ENCODE measurements at places on chromosomes 6 and 20.

GRCh38 chr6:11288065-11288464 is 55.6 kb upstream of the NEDD9 start:
- DNase-seq: no peak

- DNase-seq: no peak
These were observed 12.5 kb upstream of the TREM1 start for GRCh38 chr6:41298785-41299502.

- no peak for DNase-seq
These were observed 168.1 kb upstream of the HDDC2 start for GRCh38 chr6:125469915-125470314.

DNA sequence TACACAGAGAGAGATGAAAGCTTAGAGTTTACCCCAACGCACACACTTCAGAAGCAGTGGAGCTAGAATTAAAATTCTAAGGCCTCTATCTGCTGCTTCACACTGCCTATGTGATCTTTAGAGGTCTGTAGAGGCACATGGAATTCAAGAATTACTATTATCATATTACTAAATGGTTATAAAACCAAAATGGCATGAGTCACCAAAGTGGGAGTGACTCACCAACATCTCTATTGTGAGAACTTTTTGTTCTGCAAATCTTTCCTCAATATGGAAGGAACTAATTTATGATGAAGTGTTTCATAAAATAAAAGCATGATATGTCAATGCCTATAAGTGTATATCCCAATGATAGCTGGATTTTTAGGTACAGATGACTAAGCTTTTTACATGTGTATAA is 28.5 kb upstream of the TMEM244 start:
- DNase-seq: no peak

DNA sequence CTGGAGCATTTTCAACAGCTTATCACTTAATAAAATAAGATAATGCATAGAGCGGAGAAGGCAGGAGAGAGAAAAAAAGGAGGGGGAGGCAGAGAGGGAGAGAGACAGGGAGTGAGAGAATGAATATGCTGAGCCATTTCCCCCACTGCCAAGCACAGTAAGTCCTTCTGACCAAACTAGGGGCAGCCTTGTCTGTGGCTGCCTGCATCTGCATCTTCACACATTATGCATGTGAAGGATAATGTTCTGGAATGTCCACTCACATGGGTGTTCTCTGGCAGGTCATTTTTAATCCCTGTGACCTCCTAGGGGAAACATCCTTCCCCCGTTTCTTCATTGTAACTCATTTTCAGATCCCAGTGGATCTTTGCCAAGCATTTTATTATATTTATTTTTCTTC is 269.3 kb downstream of the FOXA2 start:
- DNase-seq: no peak

DNA sequence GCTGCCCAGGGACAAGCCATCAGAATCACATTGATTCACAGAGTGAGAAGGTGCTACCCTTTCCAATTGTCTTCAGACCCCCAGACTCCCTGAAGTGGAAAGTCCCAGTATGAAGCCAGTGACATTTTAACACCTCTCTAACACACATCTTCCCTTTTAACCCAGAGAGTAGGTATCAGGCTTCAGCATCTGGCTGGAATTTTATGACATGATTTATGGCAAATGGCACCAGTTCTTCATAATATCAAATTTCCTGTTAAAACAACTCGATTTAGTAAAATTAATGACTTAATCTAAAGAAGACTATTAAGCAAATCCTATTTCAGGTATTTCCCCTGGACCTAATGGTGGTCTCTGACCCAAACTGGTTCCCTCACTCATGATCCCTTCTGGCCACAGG is 25.0 kb downstream of the KCNB1 start:
- DNase-seq: no peak

DNA sequence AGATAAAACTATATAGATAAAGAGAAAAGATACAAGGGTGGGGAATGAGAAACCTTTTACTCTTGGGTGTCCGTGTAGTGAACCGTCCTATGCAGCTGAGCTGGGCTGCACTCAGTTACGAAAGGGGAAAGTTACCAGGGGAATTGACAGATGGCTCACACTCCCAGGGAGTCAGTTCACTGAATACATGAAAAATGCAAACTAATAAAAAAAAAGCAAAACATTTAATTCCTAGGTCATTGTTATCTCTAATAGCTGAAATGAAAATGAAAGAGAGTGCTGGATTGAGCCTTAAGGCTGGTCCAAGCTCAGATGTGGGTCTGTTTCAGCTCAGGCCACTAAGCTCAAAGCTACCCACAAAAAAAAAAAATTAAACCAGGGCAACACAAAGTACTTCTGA is 138.0 kb downstream of the THBS2 start:
- DNase-seq: no peak

GRCh38 chr6:147676495-147677199 is 168.2 kb downstream of the SAMD5 start:
- DNase-seq: no peak

- no peak for DNase-seq
These were observed 115.1 kb upstream of the PMEPA1 start for GRCh38 chr20:57824909-57825308.

GRCh38 chr6:978937-979685 is 286.2 kb upstream of the EXOC2 start:
- no peak for DNase-seq

DNA sequence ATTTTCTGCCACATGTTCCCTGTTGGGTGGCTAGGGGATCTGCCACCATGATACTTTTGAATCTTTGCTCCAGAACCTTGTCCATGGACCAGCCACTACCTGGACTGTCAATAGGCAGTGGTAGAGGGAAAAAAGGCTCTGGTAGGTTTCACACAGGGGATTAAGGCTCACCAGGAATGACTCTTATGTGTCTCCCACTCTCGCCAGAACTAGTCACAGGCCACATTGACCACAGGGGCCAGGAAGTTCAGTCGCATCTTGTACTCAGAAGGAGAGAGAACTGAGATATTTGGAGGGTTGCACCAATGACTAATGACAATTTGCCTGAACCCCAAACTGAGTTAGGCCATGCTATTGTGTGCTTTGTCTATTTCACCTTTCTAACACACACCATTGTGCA is 23.6 kb upstream of the APCDD1L start:
- no peak for DNase-seq

- DNase-seq: no peak
These were observed 12.0 kb downstream of the LRP11 start for GRCh38 chr6:149852180-149852579.

- no peak for DNase-seq
These were observed 316.5 kb downstream of the BTBD9 start for GRCh38 chr6:38323216-38323615.

- no peak for DNase-seq
These were observed 43.2 kb downstream of the KAT14 start for GRCh38 chr20:18180815-18181214.

DNA sequence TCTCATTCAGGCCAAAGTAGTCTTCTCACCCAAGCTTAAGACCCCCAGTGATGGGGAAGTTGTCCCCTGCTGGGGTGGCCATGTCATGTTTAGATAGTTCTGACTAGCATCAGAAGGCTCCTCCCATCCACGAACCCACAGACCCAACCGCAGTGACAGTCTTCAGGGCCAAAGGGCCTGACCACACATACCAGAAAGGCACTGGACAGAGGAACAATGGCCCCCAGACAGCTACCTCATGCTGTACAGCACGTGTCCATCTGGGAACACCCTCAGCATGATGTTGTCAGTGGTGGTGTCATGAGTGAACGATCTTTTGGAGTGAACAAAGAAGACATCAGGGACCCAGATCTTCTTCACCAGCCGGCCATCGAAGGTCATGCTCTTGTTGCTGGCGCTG is 46.3 kb downstream of the GABRR2 start:
- DNase-seq: no peak

All from activated T-helper 1 cell treated with anti-CD3 and anti-CD28 coated beads, Interleukin-2, amount 50 U/mL, for 16 hours (primary cell).